ENCODE measurements at places on chromosomes 2 and 18.

GRCh38 chr2:9074930-9075329 lies 71.4 kb upstream of the MBOAT2 start:
- no peak for DNase-seq

- DNase-seq: no peak
Measured at GRCh38 chr2:109350526-109350925, 221.5 kb downstream of the SH3RF3 start.

DNA sequence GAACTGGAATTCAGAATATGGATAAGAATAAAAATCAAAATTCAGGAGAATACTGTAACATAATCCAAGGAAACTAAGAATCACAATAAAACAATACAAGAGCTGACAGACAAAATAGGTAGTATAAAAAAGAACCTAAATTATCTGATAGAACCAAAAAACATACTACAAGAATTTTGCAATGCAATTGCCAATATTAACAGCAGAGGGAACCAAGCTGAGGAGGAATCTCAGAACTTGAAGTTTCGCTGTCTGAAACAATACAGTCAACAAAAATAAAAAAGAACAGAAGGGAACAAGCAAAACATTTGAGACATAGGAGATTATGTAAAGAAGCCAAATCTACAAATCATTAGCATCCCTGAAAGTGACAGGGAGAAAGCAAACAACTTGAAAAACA lies 84.1 kb upstream of the GALNT13 start:
- no peak for DNase-seq

DNA sequence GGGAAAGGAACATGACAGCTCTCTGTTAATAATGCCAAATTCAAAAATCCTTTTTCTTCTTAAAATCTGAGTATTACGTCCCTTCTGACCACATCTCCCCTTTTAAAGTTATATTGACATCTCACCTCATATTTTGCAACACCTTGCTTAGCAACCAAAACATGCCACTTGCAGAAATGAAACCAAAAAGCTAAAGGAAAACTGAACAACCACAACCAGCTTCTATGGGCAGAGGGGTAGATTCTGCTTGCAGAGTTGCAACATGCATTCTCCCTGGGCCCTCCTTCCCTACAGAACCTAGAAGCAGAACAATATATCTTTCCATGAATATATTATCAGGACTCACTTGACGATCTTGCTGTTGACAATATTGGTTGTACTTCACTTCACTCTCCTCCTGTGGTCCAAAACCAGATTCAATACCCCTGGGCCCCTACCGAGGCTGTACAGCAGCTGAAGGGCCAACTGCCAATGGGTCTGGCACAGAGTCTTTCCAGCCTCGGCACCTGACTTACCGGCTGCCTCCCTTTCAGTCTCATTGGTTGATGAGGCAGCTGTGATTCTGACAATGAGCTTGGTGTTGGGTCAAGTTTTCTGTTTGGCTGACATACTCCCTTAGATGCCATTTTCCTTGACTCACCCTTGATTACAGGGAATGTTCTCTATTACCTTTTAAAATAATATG lies 616.6 kb downstream of the ZEB2 start:
- DNase-seq: no peak

DNA sequence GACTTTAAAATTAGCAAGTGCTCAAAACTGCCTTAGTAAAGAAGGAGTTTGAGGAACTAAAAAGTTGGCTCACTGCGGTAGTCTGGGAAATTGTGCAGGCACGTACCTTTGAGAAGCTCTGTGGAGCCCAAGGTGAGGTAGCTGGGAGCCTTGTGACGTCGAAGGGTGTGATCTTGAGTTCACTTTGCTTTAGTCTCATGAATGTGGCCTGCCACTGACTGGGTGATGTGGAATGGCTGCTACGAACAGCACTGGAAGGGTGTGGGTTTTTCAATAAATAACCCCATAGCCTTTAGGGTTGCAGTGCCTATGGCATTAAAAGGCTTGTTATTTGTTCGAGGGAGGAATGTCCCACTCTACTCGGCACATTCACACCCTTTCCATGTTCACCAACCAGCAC lies 312.3 kb downstream of the PRKCE start:
- DNase-seq: no peak

DNA sequence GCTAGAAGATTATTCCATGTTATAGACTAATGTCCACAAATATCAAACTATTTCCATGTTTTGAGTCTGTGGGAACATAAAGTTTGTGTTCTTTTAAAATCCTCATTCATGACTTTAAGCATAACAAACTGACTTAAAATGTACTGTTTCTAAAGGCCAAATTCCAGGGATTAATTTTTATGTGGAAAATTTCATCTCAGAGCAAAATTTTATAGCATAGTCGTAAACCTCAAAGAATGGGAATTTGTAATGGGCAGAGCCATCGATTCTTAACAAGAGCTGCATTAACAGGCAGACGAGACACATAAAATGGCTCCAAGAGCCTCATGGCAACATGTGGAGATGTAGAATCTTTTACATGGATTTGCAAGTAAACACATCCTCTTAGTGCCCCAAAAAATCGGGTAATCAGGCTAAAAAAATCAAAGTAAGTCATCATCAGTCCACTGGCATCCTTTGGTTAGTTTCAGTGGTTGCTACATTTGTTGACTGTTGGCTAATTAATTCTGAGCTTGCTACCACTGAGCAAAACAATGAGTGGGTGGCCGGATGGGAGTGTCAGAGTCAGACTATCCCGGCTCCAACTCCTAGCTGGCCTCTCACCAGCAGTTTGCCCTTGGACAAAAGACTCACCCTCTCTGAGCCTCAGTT lies 119.6 kb downstream of the FAM210A start:
- DNase-seq: no peak

DNA sequence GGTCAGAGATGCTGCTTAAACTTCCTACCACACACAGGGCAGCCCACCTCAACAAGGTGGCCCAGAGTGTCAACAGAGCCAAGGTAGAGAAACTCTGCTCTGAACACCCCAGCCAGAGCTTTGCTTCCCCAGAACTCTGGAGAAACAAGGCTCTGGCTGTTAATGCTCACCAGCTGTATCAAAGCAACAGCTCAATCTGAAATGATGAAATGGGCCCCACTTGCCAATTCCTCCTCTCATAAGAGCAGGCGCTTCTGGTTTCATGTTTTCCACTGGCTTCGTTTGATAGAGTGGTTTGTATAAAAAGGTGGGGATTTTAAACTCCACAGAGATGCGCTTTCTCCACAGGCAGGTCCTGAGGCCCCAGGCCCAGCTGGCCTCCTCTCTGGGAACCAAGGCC lies 60.9 kb upstream of the TFCP2L1 start:
- no peak for DNase-seq

GRCh38 chr2:237573721-237574415 lies 7.5 kb downstream of the PRLH start:
- no peak for DNase-seq

DNA sequence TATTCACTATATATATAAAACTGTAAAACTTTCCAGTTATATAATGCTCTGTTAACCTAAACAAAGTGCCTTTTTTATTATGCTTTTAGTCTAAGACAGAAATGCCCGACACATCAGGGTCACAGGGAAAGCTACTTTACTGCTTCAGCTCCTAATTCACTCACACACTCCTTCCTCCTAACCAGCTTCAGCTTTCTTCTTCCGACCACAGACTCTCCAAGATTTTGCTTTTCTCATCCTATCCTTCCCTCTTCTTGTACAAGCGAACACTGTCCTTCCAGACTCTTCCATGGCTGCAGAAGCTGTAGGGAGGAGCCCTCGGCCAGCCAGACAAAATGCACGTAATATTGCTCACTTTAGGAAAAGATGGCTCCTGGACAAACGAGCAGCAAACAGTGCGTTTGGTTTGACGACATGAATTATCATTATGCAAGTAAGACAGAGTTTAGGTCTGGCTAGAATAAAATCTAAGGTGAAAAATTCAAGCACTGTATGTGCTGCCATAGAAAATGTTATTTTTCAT lies 47.5 kb upstream of the HNRNPA3 start:
- peak; percentile 10 for DNase-seq

All from NCI-H1105 (cell line).